ENCODE measurements at places on chromosomes 11 and 22.

DNA sequence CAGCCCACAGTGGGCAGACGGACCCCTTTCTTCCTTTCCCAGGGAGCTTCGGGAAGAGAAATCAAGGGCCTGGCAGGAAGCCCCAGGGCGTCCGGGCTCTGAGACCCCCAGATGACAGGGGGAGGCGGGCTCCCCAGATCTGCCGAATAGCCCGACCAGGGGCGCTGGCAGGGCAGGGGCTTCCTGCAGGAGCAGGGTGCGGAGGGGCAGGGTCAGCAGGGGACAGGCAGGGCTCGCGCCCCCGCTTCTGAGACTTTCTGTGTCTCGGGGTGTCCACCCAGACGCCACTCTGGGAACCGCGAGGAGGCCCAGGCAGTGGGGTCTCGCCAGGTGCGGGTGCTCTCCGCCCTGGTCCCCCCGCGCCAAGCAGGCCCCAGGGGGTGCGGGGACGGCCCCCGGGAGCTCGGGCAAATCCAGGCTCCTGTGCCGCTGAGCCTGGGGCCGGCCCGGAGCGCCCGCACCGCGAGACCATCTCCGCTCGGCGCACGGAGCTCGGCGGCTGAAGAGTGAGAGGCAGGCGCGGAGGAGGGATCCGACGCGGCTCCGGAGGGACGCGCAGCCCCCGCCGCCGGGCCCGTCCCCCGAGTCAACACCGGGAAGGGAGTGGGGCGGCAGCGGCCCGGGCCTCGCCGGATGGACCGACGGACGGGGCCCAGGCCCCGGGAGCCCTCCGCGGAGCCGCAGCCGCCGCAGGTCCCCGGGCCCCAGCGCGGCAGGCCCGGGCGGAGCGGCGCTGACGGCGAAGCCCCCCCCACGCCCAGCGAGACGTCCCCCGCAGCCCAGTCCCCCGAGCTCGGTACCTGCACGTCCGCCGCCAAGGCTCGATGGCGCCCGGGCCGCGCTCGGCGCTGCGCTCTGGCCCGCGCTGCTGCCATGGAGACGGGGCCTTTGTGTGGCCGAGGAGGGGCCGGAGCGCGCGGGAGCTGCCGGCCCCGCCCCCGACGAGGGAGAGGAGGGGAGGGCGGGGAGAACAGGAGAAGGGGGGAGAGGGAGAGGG is at the start of gene PLXNB2:
Gene PLXNB2 (minus strand): TSS at position 894 of the 997 bp plus-strand sequence. CDS start 17,062 bp downstream, outside the sequence.
- no peaks in the 10 kb centered on the region for H3K36me3 ChIP-seq
- peaks cover 10% of the 10 kb centered on the region for H3K27me3 ChIP-seq
- H3K27ac ChIP-seq: no peak within 1 kb of the TSS
- H3K4me3 ChIP-seq: peak within 1 kb of the TSS; percentile 30

DNA sequence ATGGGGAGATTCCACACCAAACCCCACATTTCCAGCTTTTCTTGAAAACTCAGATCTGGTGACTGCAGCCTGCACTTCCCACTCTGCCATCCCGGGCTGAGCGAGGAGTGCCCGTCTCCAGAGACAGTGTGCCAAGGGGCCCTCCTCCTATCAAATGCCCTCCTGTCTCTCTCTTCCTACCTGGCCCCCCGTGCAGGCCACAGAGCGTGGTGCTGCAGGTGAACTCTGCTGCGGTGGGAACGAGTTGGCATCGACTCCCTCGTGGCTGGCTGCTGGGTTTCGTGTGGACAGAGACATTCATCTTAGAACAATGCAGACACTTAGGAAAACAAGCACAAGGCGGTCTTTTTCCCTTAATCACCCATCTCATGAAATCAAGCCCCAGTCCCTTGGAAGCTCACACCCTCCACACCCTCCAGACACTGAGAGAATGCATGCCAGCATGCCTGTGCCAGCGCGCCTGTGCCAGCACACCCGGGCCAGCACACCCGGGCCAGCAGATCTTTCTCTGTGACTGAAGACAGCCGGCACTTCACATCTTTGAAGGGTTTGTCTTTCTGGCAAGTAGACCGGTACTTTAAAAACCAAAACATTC is 65.0 kb downstream of the PARVB start:
- peaks cover 15% of the 10 kb centered on the region for H3K4me1 ChIP-seq
- DNase-seq: no peak
- peaks cover 5% of the 10 kb centered on the region for H3K36me3 ChIP-seq

- no peak for DNase-seq
- peaks cover 9% of the 10 kb centered on the region for H3K36me3 ChIP-seq
- H3K27ac ChIP-seq: no peak overlapping the region
- H3K4me1 ChIP-seq: peaks cover 9% of the 10 kb centered on the region
- peaks cover 9% of the 10 kb centered on the region for H3K27me3 ChIP-seq
These were observed 43.9 kb upstream of the DLAT start for GRCh38 chr11:111981270-111981669.

GRCh38 chr22:38238519-38239071 is 34.2 kb downstream of the TMEM184B start:
- no peak for DNase-seq
- no peak overlapping the region for H3K4me3 ChIP-seq
- H3K36me3 ChIP-seq: peaks cover 13% of the 10 kb centered on the region
- no peaks in the 10 kb centered on the region for H3K27me3 ChIP-seq

DNA sequence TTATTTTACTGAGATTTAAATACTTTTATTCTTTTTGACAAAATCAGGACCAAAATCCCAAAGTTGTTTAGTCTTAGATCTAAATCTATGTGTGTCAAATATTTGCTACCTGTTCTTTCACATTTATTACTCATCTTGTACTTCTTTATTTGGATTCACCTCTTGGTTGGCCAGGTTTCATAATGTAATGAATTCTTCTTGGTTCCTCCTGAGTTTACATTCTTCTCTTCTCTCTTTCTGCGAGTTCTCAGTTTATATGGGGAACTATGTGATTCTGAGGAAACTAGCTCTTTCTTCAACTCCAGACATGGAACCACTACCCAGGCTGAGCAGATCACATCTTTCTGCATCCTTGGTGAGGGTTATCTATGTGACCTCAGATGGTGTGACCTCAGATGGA is 50.2 kb downstream of the EHF start:
- no peak for DNase-seq
- no peak overlapping the region for H3K27ac ChIP-seq
- no peak overlapping the region for H3K4me3 ChIP-seq
- no peaks in the 10 kb centered on the region for H3K4me1 ChIP-seq
- H3K27me3 ChIP-seq: peaks cover 33% of the 10 kb centered on the region
- H3K36me3 ChIP-seq: no peaks in the 10 kb centered on the region
